Stimulated activated CD8-positive, alpha-beta memory T cell treated with anti-CD3 and anti-CD28 coated beads, Interleukin-15, amount 100 ng/mL, for 48 hours (primary cell): ENCODE measurements at places on chromosomes 6 and 20.

DNA sequence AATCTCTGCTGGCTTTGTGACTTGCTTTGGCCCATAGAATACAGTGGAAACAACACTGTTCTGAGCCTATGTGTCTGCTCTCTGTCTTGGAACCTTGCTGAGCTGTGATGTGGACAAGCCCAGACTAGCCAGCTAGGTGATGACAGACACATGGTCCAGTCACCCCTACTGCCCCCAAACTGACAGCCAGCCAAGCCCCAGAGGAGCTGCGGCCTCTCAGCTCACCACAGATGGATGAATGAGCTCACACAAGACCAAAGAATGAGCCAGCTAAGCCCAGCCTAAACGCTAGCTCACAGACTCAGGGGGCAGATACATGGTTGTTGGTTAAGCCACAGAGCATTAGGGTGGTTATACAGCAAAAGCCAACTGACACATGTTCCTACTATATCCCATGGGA is 4.1 kb downstream of the AARS2 start:
- no peak for DNase-seq

DNA sequence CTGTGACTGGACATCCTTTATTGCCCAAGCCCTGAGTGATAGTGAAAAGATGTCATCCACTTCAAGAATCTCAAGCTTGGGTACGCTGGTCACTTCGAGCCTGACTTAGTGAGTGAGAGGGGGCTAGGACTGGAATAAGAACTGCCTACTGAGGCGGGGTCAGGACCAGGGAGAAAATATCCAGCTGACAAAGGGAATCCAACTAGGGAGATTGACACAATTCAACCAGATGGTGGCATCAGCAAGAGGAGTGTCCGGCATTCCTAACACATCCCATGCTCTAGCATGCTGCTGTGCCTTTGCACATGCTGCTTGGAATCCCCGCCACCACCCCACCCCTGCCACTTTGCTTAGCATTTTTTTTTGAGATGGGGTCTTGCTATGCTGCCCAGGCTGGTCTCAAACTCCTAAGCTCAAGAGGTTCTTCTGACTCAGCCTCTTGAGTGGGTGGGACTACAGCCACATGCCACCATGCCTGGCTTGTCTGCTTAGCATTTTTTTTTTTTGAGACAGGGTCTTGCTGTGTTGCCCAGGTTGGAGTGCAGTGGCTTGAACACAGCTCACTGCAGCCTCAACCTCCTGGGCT is 6.5 kb upstream of the CEP250 start:
- DNase-seq = no peak

- no peak for DNase-seq
Measured at GRCh38 chr6:130426066-130426721, 60.4 kb downstream of the TMEM200A start.

DNA sequence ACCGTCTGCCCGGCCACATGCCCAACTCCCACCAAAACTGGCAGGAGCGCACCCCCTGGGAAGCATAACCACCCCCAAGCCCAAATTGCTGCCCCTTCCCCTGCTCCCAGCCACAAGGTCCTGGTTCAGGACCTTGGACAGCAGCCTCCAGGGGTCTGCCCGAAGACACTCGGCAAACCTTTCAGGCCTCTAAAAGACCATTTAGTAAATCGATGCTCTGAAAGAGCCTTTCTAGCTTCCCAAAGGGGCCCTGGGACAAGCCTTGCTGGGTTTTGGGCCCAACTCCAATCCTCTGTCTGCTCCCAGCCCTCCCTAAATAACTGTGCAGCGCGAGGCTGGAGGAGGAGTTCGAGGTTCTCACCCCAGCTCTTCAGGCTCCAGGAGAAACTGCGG is 30.5 kb downstream of the GRM4 start:
- DNase-seq = no peak

DNA sequence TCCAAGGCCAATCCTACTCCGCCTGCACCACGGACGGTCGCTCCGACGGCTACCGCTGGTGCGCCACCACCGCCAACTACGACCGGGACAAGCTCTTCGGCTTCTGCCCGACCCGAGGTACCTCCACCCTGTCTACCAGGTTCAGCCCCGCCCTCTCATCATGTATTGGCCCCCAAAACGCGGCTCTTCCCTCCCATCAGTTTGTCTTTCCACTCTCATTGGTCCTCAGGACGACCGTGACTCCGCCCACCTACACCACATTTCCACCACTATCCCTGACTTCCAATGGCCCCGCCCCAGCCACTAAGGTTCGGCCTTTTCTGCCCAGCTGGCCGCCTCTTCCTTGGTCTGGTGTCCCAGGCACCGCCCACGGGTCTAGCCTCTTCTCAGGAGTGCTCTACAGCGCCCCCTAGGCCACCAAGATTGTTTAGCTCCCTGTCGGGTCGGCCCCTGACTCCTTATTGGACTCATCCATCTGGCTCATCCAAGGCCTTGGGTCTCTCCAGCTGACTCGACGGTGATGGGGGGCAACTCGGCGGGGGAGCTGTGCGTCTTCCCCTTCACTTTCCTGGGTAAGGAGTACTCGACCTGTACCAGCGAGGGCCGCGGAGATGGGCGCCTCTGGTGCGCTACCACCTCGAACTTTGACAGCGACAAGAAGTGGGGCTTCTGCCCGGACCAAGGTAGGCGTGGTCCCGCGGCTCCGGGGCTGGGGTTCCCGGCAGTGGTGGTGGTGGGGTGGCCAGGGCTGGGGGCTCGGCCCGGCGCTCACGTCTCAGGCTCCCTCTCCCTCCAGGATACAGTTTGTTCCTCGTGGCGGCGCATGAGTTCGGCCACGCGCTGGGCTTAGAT is 3.1 kb downstream of the MMP9 start:
- DNase-seq = no peak

DNA sequence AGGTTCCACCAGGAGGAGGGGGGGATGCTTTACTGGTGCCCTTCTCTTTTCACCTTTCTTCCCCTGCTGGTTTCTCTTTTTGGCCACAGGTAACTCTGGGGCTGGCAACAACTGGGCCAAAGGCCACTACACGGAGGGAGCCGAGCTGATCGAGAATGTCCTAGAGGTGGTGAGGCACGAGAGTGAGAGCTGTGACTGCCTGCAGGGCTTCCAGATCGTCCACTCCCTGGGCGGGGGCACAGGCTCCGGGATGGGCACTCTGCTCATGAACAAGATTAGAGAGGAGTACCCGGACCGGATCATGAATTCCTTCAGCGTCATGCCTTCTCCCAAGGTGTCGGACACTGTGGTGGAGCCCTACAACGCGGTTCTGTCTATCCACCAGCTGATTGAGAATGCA is 4.4 kb downstream of the TUBB1 start:
- DNase-seq = no peak
